ENCODE measurements at places on chromosomes 4 and X. TPM values are rescaled to one million over a fixed set of nuclear protein-coding genes. Genes with fewer than 3 reads are reported as not detected.

BOD1L1 gene
- 4.1 TPM for total RNA-seq

SCOC gene
- 46.4 TPM for total RNA-seq

GPR173 gene
- 0.63 TPM for total RNA-seq

TCEAL6 gene
- total RNA-seq = not detected

DIPK2B gene
- not detected for total RNA-seq

DNA sequence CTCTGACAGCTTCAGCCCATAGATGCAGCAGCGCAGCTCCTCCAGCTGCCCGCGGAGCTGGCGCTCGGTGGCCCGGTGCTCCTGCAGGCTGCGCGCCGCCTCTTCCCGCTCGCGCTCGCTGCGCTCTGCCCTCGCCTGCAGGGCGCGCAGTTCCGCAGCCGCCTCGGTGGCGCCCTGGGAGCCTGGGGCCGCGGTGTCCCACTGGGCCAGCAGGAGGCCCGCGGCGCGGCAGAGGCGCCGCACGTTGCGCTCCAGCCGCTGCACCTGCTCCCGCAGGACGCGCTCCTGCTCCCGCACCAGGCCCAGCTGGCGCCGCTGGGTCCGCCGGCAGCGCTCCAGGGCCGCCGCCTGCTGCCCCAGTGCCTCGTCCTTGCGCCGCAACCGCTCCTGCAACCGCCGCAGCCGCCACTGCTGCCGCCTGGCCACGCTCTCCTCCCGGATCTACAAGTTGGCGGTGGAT is 10.1 kb downstream of the C4orf50 start:
- DNase-seq = peak; percentile 6

- DNase-seq = no peak
Measured at GRCh38 chrX:65588795-65589194, 54.2 kb upstream of the LAS1L start.

GRCh38 chr4:18049446-18049845 is 27.9 kb upstream of the LCORL start:
- no peak for DNase-seq

- DNase-seq = peak; percentile 3
Measured at GRCh38 chr4:38523524-38524448, 140.2 kb upstream of the KLF3 start.

DNA sequence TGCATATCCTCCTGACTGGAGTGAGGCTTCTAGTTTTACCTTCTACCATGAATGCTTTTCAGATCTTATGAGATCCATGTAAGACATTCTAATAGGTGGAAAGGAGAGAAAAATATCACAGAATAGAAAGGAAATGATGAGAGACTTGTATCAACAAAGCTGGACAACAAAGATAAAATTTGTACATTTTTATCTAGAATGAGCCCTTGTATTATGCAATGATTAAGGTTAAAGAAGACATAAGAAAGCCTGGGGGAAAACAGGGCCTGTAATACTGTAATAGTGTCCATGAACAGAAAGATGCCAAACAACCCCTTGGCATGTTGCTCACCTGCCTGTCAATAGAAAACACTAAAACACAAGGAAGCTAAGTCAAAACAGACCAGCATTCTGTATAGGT is 44.2 kb upstream of the SCRG1 start:
- DNase-seq = no peak

GRCh38 chrX:132033166-132033565 is 10.1 kb downstream of the STK26 start:
- no peak for DNase-seq

GRCh38 chr4:176726803-176727202 is 65.9 kb downstream of the VEGFC start:
- no peak for DNase-seq

GRCh38 chr4:113919611-113920010 is 59.8 kb downstream of the ARSJ start:
- no peak for DNase-seq

DNA sequence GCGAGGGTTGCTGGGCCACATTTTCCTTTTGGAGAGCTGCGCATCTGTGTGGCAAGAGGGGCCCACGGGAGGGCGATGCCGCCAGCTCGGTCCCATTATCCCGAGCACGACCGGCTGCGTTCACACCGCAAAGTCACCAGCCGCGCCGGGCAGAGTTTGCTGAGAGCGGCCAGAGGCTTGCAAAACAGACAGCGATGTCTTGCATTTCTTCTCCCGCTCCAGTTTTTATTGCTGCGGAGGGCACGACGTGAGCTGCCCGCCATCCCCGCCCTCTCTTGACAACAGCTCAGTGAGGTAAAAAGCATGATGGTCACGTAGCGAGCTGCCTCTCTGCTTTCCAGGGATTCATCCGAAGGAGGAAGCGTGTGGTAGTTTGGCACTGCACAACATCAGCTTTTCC is 102.1 kb upstream of the TENM3 start:
- no peak for DNase-seq

GRCh38 chr4:182418054-182418734 is 175.0 kb downstream of the TENM3 start:
- DNase-seq = no peak

DNA sequence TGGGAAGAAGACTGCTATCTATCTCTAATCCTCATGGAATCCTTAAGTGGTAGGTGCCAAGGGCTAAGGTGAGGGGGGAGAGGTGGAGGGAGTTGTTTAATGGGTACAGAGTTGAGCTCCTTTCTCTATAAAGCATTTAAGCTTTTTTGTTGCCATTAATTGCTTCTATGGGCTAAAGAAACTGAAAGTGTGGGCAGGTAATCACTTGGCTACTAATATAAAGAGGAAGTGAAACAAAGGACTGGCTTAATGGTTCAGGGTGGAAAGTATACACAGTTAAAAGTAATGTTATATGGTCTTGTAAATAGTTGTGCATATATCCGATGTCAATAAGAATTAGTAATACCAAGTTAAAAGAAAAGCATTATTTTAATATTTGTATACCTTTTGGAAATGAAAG is 83.9 kb downstream of the POLA1 start:
- no peak for DNase-seq

DNA sequence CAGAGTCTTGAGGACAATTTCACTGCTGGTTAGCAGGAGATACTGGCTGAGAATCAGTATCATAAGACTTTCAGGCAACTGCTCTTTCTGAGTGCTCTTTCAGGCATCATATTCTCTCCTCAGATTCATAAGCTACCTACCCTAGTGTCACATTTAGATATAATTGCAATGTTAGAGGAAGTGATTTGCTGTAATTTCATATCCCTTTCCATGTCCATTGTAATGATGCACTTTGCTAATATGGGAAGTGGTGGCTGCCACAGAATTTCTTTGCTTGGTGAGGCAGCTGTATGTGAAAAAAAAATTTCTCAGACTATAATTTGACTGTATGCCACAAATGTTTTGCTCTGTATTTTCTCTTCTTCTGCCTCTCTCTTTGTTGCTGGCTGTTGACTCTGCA is 63.3 kb downstream of the DOCK11 start:
- DNase-seq = no peak

GRCh38 chrX:94435799-94436198 is 761.8 kb downstream of the FAM133A start:
- no peak for DNase-seq

- DNase-seq = no peak
Measured at GRCh38 chr4:19615086-19615689, 636.5 kb upstream of the SLIT2 start.

DNA sequence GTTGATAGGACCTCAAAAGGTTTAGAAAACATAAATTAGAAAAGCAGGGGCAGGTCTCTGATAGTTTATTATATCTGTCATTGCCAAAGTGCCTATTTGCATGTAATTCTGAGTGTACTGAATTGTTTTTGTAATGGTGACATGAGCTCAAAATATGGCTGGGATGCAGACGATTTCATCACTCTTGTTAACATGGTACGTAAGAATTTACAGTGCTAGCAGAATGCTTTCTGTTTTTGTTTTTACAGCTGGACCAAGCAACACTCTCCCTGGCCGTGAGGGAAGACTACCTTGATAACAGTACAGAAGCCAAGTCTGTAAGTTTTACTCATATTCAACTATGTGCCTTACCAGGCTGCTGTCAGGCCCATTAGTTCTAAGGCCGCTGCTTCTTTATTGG is 58.1 kb downstream of the PHEX start:
- no peak for DNase-seq

DNA sequence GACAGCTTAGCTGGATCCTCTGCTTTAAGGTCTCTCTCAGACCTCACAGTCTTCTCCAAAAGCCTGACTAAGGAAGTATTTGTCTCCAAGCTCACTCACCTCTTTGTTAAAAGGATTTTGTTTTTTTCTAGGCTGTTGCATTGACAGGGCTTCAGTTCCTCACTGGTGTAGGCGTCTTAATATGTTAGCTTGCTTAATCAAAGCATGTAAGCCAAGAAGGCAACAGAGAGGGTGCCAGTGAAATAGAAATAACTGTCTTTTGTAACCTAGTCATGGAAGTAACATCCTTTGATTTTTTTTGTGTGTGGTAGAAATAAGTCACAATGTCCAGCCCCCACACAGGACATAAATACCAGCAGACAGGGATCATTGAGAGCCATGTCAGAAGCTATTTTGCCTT is 58.8 kb downstream of the FIP1L1 start:
- DNase-seq = no peak

DNA sequence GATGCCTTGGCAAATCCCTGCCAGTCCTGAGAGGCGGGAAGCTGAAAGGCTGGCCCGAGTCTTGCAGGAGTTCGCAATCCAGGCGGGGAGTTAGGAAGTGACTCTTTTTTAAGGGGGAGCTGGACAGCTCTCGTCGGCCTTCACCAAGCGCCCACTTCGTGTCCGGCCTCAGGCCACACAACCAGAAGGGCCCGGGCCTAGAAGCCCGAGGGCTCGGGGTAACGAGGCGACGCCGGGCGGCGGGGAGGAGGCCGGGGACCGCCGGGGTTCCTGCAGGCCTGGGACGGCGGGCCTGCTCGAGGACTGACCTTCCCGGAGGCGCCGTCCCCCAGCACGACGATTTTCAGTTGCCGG is 395 bp downstream of the RAB28 start:
- DNase-seq = peak; percentile 54

DNA sequence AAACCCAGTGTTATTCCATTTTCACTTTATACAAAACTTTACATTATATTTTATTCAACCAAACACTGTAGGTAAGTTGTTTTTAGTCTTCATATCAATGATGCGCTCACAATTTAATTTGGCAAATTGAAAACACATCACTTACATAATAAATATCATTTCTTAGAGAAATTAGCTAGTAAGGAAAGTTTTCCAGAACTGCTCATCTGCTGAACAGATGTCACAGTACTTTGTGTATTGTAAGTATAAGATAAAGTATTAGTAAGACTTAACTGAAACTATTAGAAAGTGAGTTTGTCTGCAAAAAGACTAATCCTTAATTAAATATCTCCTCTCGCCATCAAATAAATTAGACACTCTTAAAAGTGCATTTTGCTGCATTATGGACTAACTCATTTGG is 108.7 kb upstream of the PACRGL start:
- DNase-seq = no peak

DNA sequence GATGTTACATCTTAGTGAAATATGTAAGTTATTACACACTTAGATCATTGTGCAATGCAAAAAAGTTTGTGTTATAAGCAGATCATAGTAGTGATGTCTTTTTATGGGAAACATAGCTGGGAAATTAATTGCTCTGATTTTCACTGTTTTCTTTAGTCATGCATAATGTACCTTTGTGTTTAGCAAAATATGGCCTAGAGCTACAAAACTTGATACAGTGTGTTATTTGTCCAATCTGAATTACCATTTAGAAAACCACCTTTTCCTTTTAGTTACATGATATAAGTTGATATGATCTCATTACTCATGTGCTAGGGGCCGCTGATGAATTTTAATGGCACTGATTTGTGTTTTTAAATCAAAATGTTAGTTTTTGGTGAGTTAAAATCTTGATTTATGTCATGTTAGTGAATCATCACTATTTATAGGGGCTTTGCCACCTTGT is 2.0 kb downstream of the BMPR1B start:
- DNase-seq = no peak

Measured in MG63 (cell line).